Neural progenitor cell (in vitro differentiated cells): ENCODE measurements at places on chromosomes 4 and X. TPM values are rescaled to one million over a fixed set of nuclear protein-coding genes. Genes with fewer than 3 reads are reported as not detected.

DNA sequence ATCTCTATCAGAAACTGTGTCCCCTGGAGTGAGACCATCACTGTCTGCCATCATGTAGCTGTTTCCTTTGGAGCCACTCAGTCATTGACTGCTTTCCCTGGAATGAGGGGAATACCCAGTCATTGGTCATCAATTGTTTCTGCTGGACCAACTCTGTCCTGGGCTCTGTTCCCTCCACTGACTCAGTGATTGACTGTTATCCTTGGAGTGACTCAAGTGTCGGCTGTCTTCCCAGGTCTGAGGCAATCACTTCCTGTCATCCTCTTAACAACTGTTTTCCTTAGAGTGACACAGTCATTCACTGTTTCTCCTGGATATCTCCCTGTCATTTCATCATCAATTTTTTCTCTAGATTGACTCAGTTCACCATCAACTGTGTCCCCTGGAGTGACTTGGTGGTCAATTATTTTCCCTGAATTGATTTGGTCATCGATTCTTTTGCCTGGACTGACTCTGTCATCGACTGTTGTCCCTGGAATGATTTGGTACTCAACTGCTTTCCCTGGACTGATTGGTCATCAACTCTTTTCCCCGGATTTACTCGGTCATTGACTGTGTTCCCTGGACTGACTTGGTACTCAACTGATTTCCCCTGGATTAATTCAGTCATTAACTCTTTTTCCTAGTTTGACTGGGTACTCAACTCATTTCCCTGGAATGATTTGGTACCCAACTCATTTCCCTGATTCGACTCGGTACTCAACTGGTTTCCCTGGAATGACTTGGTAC, 327.9 kb upstream of the VCX start:
- no peak for DNase-seq
- H3K27me3 ChIP-seq, result no peaks in the 10 kb centered on the region

DNA sequence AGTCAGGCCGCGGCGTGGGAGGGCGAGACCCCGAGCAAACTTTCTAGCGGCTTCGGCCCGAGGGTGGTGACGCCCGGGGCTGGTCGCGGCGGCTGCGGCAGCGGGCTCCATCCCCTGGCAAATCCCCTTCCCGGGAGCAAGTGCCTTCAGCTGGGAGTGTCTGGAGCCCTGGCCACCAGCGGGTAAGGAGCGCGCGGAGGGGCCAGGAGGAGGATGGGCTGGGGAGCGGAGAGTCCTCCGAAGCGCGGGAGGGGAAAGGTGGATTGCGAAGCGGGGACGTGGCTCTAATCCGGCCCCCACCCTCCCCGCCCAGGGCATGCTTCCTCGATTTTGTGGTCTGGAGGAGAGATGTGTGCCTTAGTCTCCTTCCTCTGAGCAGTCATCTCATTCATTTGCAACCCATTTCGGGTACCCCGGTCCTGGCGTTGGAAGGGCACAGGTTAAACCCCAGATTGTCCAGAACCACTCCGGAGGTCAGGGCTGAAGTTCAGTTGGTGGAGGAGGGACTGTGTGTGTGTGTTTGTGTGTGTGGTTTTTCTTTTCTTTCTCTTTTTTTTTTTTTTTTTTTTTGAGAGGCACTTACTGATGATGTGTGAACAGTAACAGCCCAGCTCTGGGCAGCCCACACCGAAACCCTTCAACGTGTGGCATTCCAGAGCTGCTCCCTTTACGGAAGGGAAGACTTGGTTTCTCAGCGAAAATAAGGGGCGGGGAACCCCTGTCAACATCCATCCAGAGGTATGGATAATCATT, 516 bp downstream of the SGMS2 start:
- H3K27ac ChIP-seq, result no peak overlapping the region
- peak; percentile 75 for DNase-seq
- H3K27me3 ChIP-seq, result peaks cover 53% of the 10 kb centered on the region

DNA sequence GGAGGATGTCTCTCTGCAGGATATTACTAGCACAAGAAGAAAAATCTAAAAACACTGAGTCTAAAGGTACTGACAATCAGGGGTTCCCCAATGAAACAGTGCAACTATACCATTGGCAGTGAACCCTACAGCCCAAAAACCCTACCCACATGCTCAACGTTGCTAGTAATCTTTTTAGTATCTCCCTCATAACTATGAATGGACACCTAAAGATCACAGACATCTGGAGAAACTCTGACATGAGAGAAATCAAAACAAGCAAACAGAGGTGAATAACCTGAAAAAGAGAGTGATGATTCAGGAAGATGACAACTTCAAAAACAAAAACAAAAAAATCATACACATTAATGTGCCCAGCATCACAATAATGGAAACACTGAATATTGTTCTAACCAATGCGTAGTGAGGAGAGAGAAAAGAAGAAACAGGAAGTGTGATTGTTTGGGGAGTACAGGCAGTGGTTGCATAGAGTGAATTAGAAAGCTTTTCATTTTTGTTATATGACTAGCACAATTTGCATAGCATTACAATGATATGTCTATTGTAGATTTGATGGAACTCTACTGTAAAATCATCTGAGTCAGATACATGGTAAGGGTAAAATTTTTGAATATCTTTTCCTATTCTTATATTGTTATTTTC, 78.9 kb upstream of the FMR1 start:
- H3K4me3 ChIP-seq, result no peak overlapping the region
- no peak overlapping the region for H3K27ac ChIP-seq
- DNase-seq, result no peak
- H3K4me1 ChIP-seq, result no peaks in the 10 kb centered on the region
- no peaks in the 10 kb centered on the region for H3K27me3 ChIP-seq
- no peaks in the 10 kb centered on the region for H3K36me3 ChIP-seq

DNA sequence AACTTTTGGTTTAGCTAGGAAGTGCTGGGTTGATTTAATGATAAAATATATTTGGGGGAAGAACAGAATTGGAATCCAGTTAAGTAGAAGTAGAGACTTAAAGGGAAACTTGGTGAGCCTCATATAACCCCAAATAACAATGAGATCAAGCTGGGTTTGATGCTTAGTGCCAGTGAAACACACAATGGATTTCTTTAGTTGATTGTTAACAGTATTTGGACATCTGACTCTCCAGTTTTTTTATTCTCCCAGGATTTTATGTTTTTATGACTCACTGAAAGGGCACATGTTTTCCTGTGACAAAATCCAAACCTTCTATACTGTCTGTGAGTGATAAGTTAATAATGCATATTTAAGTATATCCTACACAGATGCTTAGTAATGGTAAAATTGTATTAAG, 2.7 kb upstream of the NEUROG2 start:
- peak; percentile 35 for DNase-seq
- peaks cover 99% of the 10 kb centered on the region for H3K27me3 ChIP-seq
- H3K27ac ChIP-seq, result no peak overlapping the region
- H3K36me3 ChIP-seq, result no peaks in the 10 kb centered on the region
- H3K4me3 ChIP-seq, result no peak overlapping the region

DNA sequence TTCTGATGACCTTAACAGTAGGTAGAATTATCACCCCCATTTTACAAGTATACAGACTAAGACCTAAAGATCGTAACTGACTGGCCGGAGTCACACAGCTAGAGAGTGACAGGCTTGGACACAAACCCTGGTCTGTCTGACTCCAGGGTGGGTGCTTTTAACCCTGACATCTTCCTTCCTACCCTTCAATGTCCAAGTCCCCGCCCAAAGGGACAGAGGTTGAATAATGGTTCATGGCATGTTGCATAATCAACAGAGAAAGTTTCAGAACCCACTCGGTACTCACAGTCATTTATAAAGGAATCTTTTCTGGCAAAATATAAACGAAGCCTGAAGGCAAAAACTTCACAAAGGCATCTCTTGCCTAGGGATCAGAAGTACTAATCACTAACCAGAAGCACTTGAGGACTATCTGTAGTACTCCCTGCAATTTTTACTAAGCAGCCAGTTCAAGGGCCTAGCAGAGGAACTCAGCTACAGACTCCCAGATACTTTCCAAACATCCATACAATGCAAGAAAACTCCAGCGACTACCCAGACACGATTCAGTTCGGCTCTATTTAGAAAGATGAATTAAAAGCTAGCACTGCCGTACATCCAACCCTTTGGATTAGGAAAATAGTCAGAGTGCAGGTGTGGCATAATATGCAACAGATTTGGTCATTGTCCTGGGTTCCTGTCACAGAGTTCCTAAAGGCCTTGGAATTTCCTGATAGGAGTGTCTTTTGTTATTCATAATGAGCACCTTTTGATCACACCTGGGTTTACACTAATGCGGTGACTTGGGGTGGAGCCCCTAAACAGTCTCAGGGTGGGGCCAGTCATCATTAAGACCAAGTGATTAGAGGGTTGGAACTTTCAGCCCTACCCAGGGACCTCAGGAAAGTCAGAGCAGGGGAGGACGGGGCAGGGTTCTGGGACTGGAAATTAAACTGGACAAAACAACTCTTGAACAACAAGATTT, 44.0 kb downstream of the RELL1 start:
- H3K27me3 ChIP-seq, result no peaks in the 10 kb centered on the region
- no peaks in the 10 kb centered on the region for H3K36me3 ChIP-seq
- peaks cover 12% of the 10 kb centered on the region for H3K4me1 ChIP-seq
- no peak for DNase-seq
- H3K27ac ChIP-seq, result no peak overlapping the region

GRCh38 chr4:158444621-158445020, 77.1 kb upstream of the RXFP1 start:
- no peaks in the 10 kb centered on the region for H3K4me1 ChIP-seq
- H3K36me3 ChIP-seq, result no peaks in the 10 kb centered on the region
- no peak for DNase-seq
- no peak overlapping the region for H3K4me3 ChIP-seq

GRCh38 chrX:129577473-129577872, 37.4 kb downstream of the OCRL start:
- H3K4me3 ChIP-seq, result no peak overlapping the region
- H3K27me3 ChIP-seq, result no peaks in the 10 kb centered on the region
- peaks cover 7% of the 10 kb centered on the region for H3K36me3 ChIP-seq
- H3K27ac ChIP-seq, result no peak overlapping the region
- no peaks in the 10 kb centered on the region for H3K4me1 ChIP-seq

GRCh38 chr4:128590034-128590740, 219.3 kb upstream of the JADE1 start:
- H3K4me1 ChIP-seq, result peaks cover 5% of the 10 kb centered on the region
- no peaks in the 10 kb centered on the region for H3K36me3 ChIP-seq
- H3K27me3 ChIP-seq, result no peaks in the 10 kb centered on the region
- H3K27ac ChIP-seq, result no peak overlapping the region

GRCh38 chrX:101136235-101136634, 38.2 kb downstream of the CENPI start:
- no peak overlapping the region for H3K4me3 ChIP-seq
- no peak overlapping the region for H3K27ac ChIP-seq
- H3K4me1 ChIP-seq, result no peaks in the 10 kb centered on the region
- DNase-seq, result no peak
- no peaks in the 10 kb centered on the region for H3K36me3 ChIP-seq

- peak; percentile 38 for DNase-seq
- H3K36me3 ChIP-seq, result peaks cover 5% of the 10 kb centered on the region
- H3K4me1 ChIP-seq, result no peaks in the 10 kb centered on the region
- H3K4me3 ChIP-seq, result no peak overlapping the region
Observed at GRCh38 chr4:188930822-188931221, 791.6 kb downstream of the TRIML1 start.

XAGE1B gene
- total RNA-seq, result not detected in 2 replicates

HERC5 gene
- total RNA-seq, result 4.1 and 6.6 TPM in 2 replicates

NCAPG gene
- total RNA-seq, result 132 and 211 TPM in 2 replicates

RNF212 gene
- 3.4 and 3.7 TPM in 2 replicates for total RNA-seq

SH3BP2 gene
- 11.8 and 30.8 TPM in 2 replicates for total RNA-seq
